Astrocyte of the hippocampus (primary cell): ENCODE measurements at places on chromosomes 11 and 22.

DNA sequence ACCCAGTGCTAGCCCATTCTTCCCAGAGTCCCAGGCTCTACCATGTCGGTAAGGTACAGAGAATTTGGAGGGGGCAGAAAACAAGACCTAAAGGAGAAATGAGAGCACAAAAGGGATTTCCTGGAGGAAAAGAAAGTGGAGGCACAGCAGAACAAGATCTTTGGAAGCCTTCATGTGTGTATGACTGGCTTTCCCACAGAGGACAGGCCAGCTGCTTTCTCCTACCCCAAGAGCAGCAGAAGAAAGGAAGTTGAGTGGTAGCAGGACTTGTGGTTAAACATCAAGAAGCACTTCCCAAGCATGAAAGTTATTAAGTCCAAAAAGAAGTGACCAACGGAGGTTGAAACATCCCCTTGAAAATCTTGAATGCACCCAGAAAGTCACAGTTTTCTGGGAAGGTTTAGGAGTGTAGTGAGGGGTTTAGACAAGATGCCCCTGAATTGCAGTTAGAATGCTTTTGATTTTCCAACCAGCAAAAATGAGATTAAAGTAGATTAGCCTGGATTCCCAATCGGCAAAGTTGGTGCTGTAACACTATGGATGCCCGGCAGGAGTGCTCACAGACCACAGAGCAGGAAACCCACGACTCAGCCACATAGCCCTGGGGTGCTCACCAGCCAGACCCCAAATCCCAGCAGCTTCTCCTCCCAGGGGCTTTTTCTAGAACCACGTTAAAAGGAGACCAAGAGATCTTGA lies 608 bp downstream of the TMPRSS13 start:
- no peak for DNase-seq

- DNase-seq, result no peak
Observed at GRCh38 chr11:125176866-125177265, 12.3 kb downstream of the PKNOX2 start.

DNA sequence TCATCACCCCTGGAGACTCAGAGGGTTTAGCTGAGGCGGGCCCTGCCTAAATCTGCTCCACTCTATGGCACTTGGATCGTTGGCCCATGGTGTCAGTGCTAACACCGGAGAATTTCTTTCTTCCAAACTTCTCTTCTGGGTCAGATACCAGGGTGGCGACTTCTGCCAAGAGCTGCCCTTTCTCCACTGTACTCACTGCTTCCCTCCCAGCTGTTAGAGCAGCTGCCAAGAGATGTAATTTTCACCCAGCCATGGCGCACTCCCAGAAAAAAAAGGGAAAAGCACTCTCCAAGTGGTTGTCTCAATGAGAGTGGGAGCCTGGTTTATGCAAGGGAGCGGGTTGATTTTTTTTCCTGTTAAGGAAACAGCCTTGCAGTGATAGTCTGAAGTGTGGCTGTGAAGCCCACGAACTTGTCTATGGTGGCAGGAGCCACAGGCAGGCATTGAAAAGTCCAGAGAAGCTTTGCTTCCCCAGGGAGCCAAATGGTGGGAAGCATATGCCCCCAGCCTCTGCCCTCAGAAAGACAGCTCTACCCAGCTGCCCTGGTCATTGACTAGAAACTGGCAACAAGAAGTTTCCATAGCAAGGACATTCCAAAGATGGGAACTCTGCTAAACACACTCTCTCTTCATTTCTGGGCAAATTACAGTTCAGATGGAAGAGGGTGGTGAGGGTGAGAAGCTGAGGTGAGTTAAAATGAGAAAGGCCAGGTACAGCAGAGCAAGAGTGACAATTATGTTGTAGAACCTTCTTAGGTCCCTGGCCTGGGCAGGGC lies 10.7 kb downstream of the PCSK7 start:
- DNase-seq, result no peak

DNA sequence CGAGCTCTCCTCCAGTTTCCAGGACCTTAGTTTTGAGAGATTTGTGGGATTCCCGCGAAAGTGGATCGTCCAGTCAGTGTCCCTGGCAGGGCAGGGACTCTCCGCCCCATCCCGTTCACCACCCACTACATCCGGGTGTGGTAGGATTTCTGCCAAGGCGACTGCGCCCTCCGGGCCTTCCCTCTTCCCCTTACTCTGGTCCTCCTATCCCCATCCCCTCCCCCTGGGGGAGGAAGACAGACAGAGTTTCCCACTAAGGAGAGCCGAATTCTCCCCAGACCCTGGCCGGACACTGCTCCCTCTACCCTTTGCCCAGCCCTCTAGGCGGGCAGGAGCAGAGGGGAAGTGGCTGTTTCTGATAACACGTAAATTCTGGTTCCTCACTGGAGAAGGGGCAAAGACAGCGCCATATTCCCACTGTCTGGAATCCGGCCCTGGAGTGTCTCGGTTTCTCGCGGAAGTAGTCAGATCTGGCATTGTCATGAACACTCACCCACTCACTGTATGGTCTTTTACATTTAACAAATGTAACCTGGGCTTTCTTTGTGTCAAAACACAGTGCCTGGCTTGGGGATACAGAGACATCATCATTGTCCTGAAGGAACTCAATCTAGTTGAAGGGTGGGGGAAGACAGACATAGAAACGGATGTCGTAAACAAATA lies 1.1 kb upstream of the NECTIN1 start:
- DNase-seq, result peak; percentile 28

DNA sequence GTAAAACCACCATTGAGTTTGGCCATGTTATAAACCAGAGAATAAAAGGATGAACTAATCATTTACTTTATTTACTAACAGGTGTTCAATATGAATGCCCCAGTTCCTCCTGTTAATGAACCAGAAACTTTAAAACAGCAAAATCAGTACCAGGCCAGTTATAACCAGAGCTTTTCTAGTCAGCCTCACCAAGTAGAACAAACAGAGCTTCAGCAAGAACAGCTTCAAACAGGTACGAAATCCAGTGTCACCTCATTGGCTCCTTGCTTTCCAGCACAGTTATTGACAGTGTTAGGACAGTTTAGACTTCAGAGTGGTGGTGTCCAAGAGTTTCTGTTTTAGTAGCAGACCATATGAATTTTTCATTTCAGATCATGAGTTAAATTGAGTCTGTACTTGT lies 13.6 kb upstream of the NAT10 start:
- DNase-seq, result no peak

DNA sequence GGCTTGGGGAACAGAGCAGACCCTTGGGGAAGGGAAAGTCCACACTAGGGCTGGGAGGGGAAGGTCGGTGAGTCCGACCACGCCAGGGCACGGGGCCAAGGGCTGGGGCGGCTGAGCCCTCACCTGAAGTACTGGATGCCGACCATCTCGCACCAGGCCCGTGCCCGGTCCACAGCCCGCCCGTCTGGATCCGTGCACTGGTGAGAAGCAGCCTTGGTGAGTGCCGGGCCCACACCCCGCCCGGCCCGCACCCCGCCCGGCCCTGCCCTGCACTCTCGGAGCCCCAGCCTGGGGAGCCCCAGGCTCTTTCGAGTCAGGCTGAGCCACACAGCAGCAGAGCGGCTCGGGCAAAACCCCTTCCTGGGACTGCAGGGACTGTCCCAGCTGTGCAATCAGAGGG lies 1.9 kb upstream of the BAIAP2L2 start:
- DNase-seq, result no peak

- no peak for DNase-seq
Observed at GRCh38 chr11:18063862-18064434, 17.9 kb upstream of the TPH1 start.

- peak; percentile 49 for DNase-seq
Observed at GRCh38 chr22:31329029-31329428, 17.1 kb downstream of the PATZ1 start.

- DNase-seq, result no peak
Observed at GRCh38 chr11:110345743-110346142, 49.3 kb upstream of the RDX start.

DNA sequence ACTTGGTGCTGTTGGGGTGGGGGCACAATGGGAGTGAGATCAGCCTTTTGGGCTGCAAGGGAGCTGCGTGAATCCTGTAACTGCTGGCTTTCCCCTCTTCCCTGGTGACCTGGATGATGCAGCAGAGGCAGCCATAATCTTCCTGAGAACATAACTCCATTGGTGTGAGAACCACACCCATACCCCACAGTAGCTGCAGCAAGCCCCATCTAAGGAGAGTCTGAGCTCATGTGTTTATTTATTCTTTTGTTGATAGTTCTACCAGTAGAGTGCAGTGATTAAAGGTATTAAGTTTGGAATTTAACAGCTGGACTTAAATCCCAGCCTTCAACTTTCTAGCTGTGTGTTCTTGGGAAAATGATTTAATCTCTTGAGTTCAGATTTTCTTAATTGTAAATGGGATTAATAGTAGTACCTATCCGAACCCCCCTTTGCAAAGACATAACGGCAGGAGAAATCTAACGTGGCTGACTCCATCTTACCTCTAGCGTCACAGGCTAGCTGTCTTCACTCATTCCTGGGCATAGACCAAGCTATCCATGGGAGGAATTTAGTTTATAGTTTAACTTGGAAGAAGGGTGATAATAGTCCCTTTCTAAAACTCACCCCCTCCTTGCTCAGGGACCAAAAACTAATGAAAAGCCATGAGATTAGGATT lies 385.0 kb upstream of the DDI1 start:
- DNase-seq, result no peak

- no peak for DNase-seq
Observed at GRCh38 chr22:46827781-46828180, 65.3 kb downstream of the TBC1D22A start.

DNA sequence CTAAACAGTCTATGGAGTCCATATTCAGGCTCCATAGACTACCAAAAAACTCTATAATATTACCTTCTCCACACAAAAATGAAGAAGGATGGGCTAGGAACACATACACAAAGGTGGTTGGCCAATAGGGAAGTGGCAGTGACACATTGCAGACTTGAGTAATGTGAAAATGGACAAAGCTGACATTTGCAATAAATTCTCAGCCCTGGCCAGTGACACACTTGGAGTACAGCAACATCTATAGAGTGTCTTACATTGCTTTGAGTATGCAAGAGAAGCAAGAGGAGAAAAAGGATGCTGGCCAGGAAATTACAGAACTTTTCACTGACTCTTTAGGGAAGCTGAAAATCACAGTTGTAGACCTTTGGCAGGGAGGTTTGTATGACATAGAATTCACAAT lies 7.3 kb upstream of the OR52W1 start:
- DNase-seq, result no peak

DNA sequence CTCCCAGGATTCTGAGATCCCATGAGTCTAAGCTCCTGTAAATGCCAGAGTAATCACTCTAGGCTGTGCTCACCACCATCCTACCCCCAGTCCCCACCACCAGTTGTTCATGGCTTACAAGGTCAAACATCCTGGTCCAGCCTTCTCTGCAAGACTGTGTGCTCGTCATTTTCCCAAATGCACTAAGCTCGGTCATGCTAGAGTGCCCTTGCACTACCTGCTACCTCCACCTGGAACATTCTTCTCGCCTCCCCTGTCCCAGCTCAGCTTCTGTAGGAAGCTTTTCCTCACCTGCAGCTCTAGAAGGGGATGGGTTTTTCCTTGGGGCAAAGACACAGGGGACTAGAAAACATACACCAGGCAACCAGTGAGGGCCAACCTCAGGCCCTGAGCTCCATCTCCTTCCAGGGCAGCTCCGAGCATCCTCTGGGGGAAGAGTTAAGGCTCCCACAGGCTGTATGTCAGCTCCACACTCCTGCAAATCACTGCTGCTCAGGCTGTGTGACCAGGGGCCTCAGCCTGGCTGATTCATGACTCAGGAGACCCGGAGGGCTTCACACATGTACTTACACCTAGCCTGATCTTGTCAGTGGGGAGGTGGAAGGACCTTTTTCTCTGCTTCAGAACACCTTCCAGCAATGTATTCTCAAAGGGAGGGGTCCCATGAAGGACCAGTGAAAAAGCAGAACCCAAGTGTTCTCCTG lies 37.2 kb upstream of the CSNK2A3 start:
- DNase-seq, result no peak

DNA sequence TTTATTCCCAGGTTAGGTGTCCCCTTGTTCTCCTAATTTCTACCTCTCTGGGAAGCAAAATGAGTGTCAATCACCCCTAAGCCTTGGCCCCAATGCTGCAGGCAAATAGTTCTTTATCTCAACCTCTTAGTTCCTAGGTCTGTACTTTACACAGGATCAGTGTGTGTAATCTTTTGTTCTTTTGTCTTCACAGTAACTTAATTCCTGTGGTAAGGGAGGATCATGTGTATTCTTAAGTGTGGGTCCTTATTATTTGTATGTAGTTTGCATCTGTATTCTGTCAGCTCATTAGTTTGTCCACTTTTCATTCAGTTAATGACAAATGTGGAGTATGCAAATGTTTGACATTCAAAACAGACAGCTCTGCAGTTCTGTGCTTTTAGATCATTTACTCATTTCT lies 166.7 kb downstream of the FAT3 start:
- no peak for DNase-seq

- DNase-seq, result no peak
Observed at GRCh38 chr11:110478410-110478809, 48.7 kb downstream of the FDX1 start.

DNA sequence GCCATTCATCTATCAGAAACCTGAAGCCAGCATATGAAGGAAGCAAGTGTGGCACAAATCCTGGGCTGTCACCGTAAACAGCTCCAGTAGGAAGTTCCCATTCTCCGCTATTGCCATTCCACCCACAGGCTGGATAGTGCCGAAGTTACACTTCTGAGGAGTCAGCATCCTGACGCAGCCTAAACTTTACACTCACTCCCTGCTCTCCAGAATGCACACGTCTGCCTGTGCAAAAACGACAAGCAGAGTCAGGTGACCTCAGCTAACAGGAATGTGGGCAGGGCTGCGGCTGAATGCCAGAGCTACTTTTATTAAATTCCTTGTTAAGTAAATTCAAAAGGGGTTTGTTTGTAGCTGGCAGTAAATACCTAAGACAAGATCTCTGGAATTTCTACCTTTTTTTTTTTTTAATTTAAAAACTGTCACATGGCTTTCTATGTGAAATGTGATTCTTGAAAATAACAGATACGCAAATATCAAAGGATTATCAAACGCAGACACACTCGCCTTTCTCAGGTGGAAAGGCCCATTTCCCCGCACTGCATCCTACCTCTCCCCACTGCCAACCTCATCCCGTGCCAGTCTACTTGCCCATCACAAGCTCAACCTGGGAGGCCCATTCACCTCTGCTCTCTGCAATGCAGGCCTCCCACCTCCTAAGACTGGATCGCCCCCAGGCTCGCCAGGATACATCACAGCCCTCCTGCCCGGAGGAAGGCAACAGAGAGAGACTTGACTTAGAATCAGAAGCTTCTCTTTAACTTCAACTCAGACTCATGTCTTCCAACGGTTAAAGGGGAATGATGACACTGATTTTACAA lies 33.5 kb downstream of the NFRKB start:
- peak; percentile 96 for DNase-seq

- no peak for DNase-seq
Observed at GRCh38 chr11:116948391-116948790, 111.0 kb upstream of the APOA1 start.

GRCh38 chr22:33426451-33426850 lies 368.3 kb upstream of the SYN3 start:
- DNase-seq, result peak; percentile 76

GRCh38 chr11:6640985-6641701 lies 14.5 kb downstream of the DCHS1 start:
- DNase-seq, result no peak

GRCh38 chr11:101436511-101437142 lies 147.2 kb downstream of the TRPC6 start:
- peak; percentile 59 for DNase-seq
